ENCODE measurements at places on chromosomes 16 and 17.

- no peak for DNase-seq
Measured at GRCh38 chr16:71855937-71856662, 10.3 kb downstream of the ATXN1L start.

- DNase-seq = no peak
Measured at GRCh38 chr17:57438066-57438731, 181.9 kb downstream of the MSI2 start.

GRCh38 chr17:7686222-7687071, 843 bp downstream of the TP53 start:
- peak; percentile 79 for DNase-seq

DNA sequence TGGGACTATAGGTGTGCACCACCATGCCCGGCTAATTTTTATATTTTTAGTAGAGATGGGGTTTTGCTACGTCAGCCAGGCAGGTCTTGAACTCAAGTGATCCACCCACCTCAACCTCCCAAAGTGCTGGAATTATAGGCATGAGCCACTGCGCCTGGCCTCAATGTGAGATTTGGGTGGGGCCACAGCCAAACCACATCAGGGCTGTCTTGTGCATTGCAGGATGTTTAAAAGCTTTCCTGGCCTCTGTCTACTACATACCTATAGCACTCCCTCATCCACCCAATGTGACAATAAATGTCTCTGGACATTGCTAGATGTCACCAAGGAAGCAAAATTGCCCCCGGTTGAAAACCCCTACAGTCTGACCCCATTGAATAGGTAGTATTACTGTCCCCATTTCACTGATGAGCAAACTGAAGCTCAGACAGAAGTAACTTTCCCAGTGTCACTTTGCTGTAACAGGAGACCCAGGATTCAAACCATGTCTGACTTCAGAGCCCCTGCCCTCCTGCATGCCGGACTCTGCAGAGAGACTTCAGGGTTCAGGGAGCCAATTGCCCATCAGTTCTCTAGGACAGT, 3.6 kb upstream of the MAP3K14 start:
- DNase-seq = no peak

DNA sequence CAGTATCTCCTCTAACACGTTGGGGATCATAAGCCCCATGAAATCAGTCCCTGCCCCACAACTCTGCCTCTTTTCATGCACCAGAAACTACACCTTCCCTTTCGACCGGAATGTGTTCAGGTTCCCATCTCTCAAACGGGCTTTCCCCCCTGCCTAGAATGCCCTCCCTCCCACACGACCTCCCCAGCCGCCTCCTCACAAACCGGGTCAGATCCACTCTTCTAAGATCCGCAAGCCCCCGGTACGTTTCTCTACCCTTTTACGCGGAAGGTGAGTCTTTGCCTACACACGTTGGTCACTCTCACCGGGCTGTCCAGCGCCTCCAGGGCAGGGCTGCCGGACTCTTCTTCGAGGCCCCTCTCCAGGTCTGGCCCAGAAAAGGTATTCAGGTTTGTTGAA, 708 bp downstream of the DHX33 start:
- DNase-seq = no peak

- no peak for DNase-seq
Measured at GRCh38 chr17:75730065-75730464, 8.8 kb downstream of the ITGB4 start.

GRCh38 chr17:56213031-56213430, 59.8 kb downstream of the ANKFN1 start:
- no peak for DNase-seq

DNA sequence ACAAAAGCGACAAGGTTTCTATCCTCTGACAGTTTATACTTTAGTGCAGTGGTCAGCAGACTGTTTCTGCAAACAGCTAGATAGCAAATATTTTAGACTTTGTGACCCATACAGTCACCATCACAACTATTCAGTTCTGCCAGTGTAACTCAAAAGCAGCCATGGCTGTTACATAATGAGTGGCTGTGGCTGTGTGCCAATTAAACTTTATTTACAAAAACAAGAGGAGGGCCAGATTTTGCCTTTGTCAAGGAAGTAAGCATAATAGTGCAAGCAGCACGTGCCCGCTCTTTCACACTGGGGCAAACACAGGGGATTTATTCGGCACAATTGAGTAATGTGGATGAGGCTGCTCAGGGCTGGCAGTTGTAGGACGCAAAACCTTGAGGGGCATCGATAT, 551.5 kb downstream of the MAF start:
- no peak for DNase-seq

GRCh38 chr17:74271901-74272561, 2.0 kb upstream of the DNAI2 start:
- DNase-seq = no peak

DNA sequence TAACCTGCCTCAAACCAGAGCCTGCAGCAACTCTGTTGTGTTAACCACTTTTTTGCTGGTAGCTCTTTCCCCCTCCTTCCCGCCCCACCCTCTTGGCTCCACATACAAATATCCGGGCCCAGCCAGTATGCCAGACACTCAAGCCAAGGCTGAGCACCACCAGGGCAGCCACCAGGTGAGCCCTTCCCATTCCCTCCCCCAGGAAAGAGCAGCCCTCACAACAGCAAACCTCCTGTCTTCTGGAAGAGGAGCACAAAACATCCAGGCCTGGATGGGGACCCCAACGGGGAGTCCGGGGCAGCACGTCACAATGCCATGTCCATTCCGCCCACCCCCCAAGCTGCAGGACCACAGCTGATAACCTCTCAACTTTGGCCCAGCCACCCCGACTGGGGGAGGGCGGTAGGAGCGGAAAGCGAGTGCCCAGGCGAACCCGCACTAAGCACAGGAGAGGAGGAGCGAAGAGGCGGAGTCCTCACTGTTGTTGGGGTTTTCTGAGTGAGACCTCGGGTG, 757 bp downstream of the ORMDL3 start:
- peak; percentile 25 for DNase-seq

GRCh38 chr16:4264546-4264945, 8.3 kb downstream of the TFAP4 start:
- DNase-seq = no peak

- no peak for DNase-seq
Measured at GRCh38 chr16:85789773-85790172, 9.6 kb downstream of the EMC8 start.

DNA sequence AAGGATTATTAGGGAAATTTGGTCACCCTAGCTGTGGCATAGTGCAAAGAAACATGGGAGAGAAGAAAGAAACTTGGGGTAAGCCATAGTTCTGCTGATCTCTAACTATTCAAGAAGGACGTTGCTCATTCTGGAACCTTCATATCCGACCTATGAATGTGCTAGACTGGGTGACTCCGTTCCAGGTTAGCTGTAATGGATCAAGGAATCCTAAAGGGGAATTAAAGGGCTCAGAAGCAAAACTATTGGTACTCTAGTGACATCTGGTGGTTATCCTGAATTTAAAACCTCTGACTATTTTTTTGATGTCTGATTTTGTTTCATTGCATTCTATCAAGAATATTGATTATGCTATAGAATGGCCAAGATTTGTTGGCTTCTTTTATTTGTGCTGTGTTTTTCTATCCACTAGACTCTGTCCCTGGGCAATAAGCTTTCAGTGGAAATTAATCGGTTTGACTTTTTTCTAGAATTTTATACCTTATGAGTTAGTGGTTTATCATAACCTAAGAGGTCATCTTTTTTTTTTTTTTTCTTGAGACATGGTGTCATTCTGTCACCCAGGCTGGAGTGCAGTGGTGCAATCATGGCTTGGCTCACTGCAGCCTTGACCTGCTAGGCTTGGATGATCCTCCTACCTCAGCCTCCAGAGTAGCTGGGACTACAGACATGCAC, 19.5 kb downstream of the PCTP start:
- DNase-seq = peak; percentile 60

DNA sequence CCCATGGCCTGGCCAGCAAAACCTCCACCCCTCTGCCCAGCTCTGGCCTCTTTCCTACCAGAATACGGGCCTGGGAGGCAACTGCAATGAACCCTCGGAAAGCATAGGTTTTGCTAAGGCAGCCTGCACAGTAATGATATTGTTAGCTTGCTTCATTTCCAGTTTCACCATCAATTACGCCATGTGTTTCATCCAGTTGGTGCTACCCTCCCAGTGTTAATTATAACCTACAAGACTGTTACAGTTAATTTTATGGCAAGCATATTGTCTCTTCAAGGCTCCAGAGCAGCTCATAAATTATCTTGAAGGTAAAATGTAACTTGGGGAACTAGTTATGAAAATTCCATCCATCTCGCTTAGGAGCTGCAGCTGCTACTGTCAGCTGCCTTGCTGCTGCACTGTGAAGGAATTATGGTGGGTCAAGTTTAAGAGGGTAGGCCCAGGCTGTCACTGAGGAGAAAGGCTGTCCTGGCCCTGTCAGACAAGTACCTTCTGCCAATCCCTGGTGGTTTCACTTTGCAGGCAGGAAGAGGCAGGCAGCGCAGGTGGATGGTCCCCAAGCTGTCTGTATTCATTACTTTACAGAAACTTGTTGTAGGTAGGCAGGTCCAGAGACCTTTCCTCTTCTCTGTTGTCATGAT, 242.9 kb downstream of the FTO start:
- no peak for DNase-seq

GRCh38 chr16:67237396-67238277, 9.6 kb downstream of the FHOD1 start:
- no peak for DNase-seq

DNA sequence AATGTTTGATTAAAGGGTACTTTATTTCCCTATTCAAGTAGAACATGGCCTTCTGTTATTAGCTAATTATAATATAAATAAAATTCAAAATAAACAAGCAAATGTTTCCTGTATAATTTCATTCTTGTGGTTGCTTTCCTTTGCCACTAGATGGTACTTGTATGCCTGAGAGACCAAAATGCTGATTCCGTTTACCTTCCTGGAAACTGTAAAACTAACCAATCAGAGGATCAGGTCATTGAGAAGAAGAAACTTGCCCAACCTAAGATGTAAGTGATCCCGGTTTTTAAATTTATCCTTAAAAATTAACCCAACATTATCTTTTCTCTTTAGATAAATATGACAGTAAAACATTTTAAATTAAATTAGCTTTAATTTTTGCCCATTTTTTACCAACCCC, 8.1 kb upstream of the ABCA5 start:
- DNase-seq = peak; percentile 49

DNA sequence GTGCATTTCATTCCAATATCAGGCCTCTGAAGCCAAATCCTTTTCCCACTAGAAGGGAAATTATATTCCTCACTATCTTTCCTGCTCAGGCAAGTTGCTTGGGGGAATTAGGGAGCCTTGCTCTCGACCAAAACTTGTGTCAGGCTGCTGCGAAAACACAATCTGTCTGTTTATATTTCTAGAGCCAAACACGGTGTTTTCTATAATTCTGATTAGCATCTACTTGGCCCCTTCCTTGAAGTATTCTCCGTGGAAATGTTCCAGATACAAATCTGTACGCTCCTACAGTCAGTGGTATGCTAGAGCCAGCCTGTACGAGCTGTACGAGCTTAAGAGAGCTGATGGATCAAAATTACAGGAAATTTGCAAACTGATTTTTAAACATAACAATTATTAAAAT, 299.3 kb upstream of the SALL1 start:
- DNase-seq = no peak

DNA sequence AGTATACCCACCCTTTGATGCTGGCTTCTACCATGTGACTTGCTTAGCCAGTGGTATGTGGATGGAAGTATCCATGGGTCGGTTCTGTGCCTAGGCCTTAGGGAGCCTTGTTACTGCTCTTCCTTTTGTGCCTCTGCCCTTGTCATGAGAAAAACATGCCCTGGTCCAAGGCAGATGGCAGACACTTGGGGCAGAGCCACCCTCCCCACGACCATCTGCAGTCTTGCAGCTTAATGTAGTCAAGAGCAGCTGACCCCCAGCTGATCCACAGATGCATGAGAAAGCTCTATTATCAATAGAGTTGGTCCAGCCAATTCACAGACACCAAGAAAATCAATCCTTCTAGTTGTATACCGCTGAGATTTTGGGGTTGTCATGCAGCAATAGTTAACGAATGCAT, 95.7 kb downstream of the SLC39A11 start:
- no peak for DNase-seq

DNA sequence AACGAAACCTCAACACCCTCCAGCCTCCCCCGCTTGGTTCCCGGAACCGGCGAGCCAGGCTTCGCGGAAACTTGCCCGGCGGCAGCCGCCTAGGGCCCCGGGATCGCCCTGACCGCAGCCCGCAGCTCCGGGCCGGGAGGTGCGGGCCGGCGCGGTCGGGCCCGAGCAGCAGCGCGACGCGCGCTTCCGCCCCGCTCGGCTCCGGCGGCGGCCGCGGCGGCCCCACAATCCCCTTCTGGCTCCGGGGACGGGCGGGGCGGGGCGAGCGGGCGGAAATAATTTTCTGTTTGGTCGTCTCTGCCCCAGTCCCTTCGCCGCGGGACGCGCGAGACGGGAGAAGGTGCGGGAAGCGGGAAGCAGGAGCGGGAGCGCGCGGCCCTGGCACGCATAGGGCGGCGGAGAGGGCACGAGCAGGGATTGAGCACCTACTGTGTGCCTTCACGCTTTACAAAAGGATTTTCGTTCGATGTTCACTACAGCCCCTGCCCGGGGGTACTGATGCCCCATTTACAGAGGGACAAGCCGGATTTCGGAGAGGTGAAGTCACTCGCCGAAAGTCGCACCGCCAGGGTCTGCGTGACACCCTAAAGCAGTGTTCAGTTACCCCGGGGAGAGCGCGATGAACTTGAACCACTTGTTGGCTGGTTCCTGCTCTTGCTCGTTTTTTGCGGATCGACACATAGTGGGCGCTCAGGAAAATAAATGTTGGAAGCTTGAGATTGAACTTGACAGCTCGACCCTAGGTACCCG, 2.7 kb upstream of the MLLT6 start:
- DNase-seq = peak; percentile 91

- no peak for DNase-seq
Measured at GRCh38 chr17:5785867-5786509, 201.7 kb upstream of the NLRP1 start.

DNA sequence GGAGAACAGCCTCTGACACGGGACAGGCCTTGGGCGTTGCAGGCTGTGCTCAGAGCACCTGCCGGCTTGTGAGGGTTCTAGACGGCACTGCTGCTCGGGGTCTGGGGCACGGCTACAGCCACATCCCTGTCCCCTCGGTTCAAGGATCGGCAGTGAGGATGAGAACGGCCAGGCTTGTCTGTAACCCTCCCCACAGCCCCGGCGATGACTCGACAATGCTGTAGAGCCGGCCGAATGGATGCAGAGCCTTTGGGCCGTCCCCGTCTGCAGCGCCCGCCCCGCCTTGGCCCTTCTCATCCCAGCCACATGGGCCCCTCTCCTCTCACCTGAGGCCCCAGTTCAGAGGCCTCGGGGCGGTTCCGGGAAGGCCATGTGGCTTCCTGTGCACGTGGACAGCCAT, 49.0 kb upstream of the METRNL start:
- no peak for DNase-seq
